ENCODE measurements at places on chromosomes 3 and 15. TPM values are rescaled to one million over a fixed set of nuclear protein-coding genes. Genes with fewer than 3 reads are reported as not detected.

Gene A4GNT
- not detected for total RNA-seq

Gene CMTM8
- 9.0 TPM for total RNA-seq

Gene GLDN
- total RNA-seq: 0.77 TPM

Gene PTX3
- total RNA-seq: 0.59 TPM

Gene ERICH6
- not detected for total RNA-seq

Gene PPP2R3A
- 12.9 TPM for total RNA-seq

Gene GPR149
- 0.09 TPM for total RNA-seq

Gene MST1
- total RNA-seq: 17.2 TPM

Gene TMEM207
- total RNA-seq: not detected

Gene FGF12
- 8.0 TPM for total RNA-seq

Gene SPINT1
- 144 TPM for total RNA-seq

Gene ARHGEF26
- total RNA-seq: 12.8 TPM

Gene RHCG
- 0.31 TPM for total RNA-seq

Gene CXCR6
- not detected for total RNA-seq

Gene FRMD5
- 14.1 TPM for total RNA-seq

Gene FANCD2
- total RNA-seq: 69.6 TPM

Gene GNAT1
- total RNA-seq: 0.13 TPM

Gene AHSG
- total RNA-seq: 1.5 TPM

Gene TAGLN3
- total RNA-seq: 2.8 TPM

Gene GABRA5
- 18.0 TPM for total RNA-seq

Gene THSD4
- 8.2 TPM for total RNA-seq

Gene FANCD2OS
- total RNA-seq: not detected

Gene KCNMB3
- 2.3 TPM for total RNA-seq

Gene SLC28A2
- not detected for total RNA-seq

Gene LIPC
- not detected for total RNA-seq

Gene ADGRG7
- total RNA-seq: not detected

Gene POTEB
- total RNA-seq: not detected

Gene IL17RC
- 10.2 TPM for total RNA-seq

Gene SEMA3B
- 7.3 TPM for total RNA-seq

Gene ABI3BP
- total RNA-seq: 0.39 TPM

Gene PLSCR4
- 3.8 TPM for total RNA-seq

Gene BCL2A1
- total RNA-seq: 0.25 TPM

Gene HRH1
- not detected for total RNA-seq

Gene SLTM
- total RNA-seq: 106 TPM

Gene WDR6
- 204 TPM for total RNA-seq

Gene C3orf22
- total RNA-seq: not detected

Gene SEMA5B
- 20.7 TPM for total RNA-seq

Gene RETNLB
- total RNA-seq: not detected

Gene POTEB2
- total RNA-seq: not detected

Gene CLEC3B
- total RNA-seq: 0.92 TPM

Gene GOLGA8J
- total RNA-seq: 0.33 TPM

Gene CHRNA7
- 5.6 TPM for total RNA-seq

Gene CYP8B1
- total RNA-seq: 0.16 TPM

Gene CHRM5
- not detected for total RNA-seq

Data from WTC11 (cell line).